IMR-90 (cell line): ENCODE measurements at places on chromosomes 16 and 17. TPM values are rescaled to one million over a fixed set of nuclear protein-coding genes. Genes with fewer than 3 reads are reported as not detected.

DNA sequence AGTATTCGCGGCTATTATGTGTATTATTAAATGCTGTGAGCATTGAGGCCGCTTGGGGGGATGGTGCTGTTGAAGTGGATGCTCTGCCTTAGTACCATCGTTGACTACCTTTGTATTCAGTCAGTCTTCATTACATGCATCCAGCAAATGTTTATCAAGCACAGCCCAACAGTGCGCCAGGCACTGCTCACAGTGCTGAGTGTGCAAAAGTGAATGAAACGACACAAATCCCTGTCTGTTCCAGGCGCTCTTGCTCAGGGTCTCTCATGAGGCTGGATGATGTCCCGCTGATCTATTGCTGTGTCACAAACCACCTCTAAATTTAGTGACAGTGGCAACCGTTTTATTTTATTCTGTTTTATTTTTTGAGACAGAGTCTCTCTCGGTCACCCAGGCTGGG lies 53.8 kb downstream of the OTOA start:
- no peak for DNase-seq

The KRT36 gene
- total RNA-seq = not detected in 2 replicates

GRCh38 chr17:9233271-9233599 lies 211.9 kb downstream of the NTN1 start:
- no peak for DNase-seq

GRCh38 chr17:67492824-67493517 lies 115.9 kb downstream of the PITPNC1 start:
- DNase-seq = peak; percentile 31

- no peak for DNase-seq
Measured at GRCh38 chr16:79950932-79951719, 350.6 kb upstream of the MAF start.

DNA sequence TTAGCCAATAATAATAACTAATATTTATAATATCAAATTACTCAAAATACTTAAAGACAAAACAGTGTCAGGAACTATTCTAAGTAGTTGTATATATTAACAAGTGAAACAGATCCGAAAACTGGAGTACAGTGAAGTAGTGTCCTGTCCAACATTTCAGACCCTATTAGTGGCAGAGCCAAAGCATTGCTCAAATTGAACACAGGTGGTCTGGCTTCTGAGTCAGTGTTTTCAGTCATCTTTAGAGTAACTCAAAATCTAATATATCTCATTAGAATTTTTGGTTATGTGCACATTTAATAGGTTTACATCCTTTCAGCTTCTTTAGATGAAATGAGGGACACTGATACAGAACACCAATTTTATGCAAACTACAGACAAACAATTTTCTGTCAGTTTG lies 652.5 kb downstream of the CDH11 start:
- DNase-seq = no peak

DNA sequence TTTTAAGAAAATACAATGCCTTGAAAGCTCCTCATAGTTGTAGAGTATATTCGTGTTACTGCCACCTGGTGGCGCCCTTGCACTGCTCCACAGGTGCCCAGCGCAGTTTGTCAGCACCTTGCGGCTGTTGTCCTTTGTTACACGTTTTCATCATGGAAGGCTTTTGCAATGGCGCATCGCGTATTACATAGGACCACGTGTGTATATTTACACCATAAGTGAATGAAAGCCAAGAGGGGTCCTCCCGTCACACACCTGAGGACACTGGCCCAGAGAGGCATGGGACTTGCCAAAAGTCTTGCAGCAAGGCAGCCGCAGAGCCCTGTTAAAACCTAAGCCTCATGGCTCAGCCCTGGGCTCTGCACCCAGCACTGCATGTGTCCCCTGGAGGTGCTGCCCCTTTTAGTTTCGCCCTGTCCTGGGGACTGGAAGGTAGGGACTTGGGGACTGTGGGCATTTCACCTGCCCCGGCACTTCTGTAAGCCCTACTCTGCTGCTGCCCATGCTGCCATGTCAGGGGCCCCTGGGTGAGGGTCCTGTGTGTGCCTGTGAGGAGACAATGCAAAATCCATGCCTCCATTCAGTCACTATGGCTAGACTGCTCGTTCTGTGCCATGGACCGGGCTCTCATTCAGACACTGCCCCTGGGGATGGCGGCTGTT lies 24.3 kb downstream of the POLR3E start:
- DNase-seq = peak; percentile 70

The SHBG gene
- 0.36 TPM in 1 of 2 replicates, not detected in the other for total RNA-seq

The CHRNE gene
- under 0.01 TPM in 2 replicates for total RNA-seq

The P2RX5 gene
- total RNA-seq = 1.7 and 1.8 TPM in 2 replicates

The TOX3 gene
- not detected in 2 replicates for total RNA-seq

- DNase-seq = no peak
Measured at GRCh38 chr17:65193305-65193704, 56.1 kb downstream of the RGS9 start.

The ATXN7L3 gene
- 17.2 and 17.5 TPM in 2 replicates for total RNA-seq

- DNase-seq = no peak
Measured at GRCh38 chr16:80084614-80085013, 456.2 kb upstream of the DYNLRB2 start.

The MYL4 gene
- total RNA-seq = 0.28 TPM in 1 of 2 replicates, not detected in the other

DNA sequence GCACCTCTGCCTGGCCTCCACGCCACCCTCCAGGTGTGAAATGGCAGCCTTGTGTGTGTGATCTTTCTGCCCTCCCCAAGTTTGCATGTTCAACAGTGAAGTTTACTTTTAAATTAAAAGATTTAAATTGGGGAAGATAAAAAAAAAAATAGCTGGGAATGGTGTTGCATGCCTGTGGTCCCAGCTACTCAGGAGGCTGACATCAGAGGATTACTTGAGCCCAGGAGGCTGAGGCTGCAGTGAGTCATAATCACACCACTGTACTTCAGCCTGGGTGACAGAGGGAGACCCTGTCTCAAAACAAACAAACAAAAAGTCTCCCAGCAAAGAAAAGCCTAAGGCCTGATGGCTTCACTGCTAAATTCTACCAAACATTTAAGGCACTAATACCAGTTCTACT lies 35.4 kb upstream of the RNF43 start:
- peak; percentile 10 for DNase-seq

The EVI2A gene
- total RNA-seq = 0.90 and 1.7 TPM in 2 replicates

The SPOP gene
- total RNA-seq = 47.5 and 56.9 TPM in 2 replicates

The CRHR1 gene
- total RNA-seq = not detected in 2 replicates

- peak; percentile 74 for DNase-seq
Measured at GRCh38 chr16:83271970-83272575, 535.7 kb upstream of the HSBP1 start.

The C17orf113 gene
- total RNA-seq = under 0.01 TPM in 1 of 2 replicates, not detected in the other

GRCh38 chr17:55520402-55520801 lies 9.2 kb upstream of the SMIM36 start:
- DNase-seq = no peak

- no peak for DNase-seq
Measured at GRCh38 chr16:78333808-78334207, 234.4 kb downstream of the WWOX start.

The TBC1D28 gene
- not detected in 2 replicates for total RNA-seq

DNA sequence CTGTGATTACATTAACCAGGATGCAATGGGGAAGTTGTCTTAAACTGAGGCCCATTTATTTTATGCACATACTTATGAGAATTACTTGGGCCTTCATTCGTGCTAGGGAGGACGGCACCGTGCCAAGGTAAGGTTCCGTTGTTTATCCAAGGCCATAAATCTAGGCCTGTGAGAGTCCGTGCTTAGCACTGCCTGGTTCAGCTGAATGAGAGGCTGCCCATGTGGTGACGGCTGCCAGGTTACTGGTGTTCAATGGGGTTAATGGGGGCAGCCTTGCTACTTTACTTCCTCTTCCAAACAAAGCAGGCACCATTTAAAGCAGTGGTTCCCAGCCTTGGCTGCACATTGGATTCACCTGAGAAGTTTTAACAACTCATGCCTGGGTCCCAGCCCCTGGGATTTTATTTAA lies 135.1 kb upstream of the NOL11 start:
- DNase-seq = peak; percentile 62

The MAPT gene
- under 0.01 and 0.18 TPM in 2 replicates for total RNA-seq

The MYO15A gene
- total RNA-seq = 0.18 and 0.56 TPM in 2 replicates

The KRTAP4-6 gene
- not detected in 2 replicates for total RNA-seq

DNA sequence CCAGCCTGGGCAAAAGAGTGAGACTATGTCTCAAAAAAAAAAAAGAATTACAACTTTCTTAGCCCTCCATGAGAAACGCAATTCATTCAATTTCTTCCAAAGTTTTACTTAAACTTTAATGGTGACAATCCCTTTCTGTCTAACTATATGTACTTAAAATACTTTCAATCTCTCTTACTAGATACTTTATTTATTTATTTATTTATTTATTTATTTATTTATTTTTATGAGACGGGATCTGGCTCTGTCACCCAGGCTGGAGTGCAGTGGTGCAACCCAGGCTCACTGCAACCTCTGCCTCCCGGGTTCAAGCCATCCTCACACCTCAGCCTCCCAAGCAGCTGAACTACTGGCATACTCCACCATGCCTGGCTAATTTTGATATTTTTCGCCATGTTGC lies 108.1 kb downstream of the SPAG9 start:
- no peak for DNase-seq

- peak; percentile 73 for DNase-seq
Measured at GRCh38 chr17:66829386-66829864, 5.5 kb upstream of the CACNG5 start.

The NECAB2 gene
- total RNA-seq = under 0.01 TPM in 1 of 2 replicates, not detected in the other

DNA sequence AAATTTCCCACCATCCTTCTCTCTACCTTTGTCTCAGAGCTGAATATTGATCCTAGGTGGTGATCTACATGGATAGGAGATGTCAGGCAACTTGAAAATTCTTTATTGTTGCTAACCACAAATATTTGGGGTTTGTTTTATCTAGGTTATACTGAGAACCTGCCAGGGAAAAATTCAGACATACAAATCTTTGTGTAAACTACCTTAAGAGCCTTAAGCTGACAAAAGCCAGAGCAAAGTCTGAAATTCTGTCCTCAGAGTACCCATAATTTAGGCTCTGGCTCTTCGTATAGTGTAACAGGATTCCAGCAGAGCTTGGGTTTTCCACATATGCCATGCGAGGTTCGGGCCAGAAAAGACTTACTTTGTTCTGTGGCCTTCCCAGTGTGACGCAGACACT lies 406.7 kb upstream of the MAF start:
- DNase-seq = no peak

DNA sequence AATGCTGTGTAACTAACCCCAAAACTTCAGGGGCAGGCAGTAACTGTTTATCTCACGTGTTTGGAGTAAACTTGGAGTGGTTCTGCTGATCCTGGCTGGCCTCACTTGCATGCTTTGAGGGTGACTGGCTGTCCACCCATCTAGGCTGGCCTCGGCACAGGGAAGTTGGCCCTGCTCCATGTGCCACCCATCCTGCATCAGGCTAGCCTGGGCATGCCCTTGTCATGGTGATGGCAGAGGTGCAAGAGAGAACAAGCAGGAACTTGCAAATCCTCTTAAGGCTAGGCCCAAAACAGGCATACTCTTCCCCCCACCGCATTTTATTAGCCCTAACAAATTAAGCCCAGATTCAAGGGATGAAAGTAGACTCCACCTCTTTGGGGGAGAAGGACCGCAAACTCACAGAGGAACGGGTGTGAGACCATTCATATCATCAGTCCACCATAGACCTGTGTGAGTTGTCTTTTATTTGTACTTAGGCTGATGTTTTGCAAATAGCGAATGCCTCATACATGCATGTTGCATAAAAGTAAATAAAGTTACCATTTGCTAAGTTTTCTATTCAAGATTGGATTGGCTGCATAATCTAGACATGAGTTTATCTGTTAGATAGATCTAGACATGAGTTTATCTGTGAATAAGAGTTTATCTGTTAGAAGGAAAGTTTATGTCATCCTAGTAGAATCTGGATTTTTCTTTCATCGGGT lies 221.0 kb downstream of the CCDC182 start:
- peak; percentile 61 for DNase-seq

GRCh38 chr16:67403976-67404555 lies 10.8 kb upstream of the TPPP3 start:
- no peak for DNase-seq

- DNase-seq = peak; percentile 14
Measured at GRCh38 chr17:27760069-27760885, 40.1 kb downstream of the NOS2 start.

The SLFN14 gene
- total RNA-seq = not detected in 2 replicates

- DNase-seq = no peak
Measured at GRCh38 chr16:49441366-49441780, 67.8 kb downstream of the C16orf78 start.

The ANKRD40CL gene
- total RNA-seq = not detected in 2 replicates

The RPL38 gene
- total RNA-seq = 111 and 296 TPM in 2 replicates

The SLC47A2 gene
- not detected in 2 replicates for total RNA-seq

GRCh38 chr17:62937606-62938005 lies 28.4 kb upstream of the TANC2 start:
- no peak for DNase-seq

The RNF157 gene
- 0.54 and 0.83 TPM in 2 replicates for total RNA-seq

The WSCD1 gene
- total RNA-seq = under 0.01 TPM in 1 of 2 replicates, not detected in the other

GRCh38 chr17:48455791-48456190 lies 25.8 kb upstream of the SKAP1 start:
- DNase-seq = no peak

- peak; percentile 97 for DNase-seq
Measured at GRCh38 chr17:17712268-17712924, 31.1 kb downstream of the RAI1 start.

DNA sequence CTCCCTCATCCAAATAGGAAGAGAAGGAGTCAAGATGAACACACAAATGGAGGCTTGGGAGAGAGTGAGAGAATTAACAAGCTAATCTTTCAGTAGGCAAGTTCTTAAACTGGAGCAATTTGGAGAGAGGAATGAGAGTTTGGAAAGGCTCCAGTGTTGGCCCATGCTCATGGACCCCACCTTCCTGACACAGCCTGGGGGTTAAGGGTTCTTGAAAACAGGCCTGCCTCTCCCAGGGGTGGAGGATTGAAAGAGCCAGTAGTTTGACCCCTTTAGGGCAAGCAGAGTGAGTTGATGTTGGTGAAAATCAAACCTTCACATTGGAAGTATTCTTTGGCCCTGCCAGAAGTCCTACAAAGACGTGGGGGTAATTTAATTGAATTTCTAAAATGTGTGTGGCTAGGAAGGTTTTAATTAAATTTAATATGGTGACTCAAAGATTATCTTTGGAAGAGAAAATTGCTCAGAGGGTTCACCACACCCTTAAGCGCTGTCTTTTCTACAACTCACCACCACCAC lies 5.8 kb downstream of the HOXB3 start:
- DNase-seq = peak; percentile 39

GRCh38 chr16:4377573-4378154 lies 6.0 kb downstream of the VASN start:
- no peak for DNase-seq

The FOXN1 gene
- total RNA-seq = not detected in 2 replicates

- DNase-seq = no peak
Measured at GRCh38 chr16:72960101-72960500, 87.8 kb downstream of the ZFHX3 start.
